Stimulated activated CD8-positive, alpha-beta memory T cell treated with anti-CD3 and anti-CD28 coated beads, Interleukin-15, amount 100 ng/mL, for 48 hours (primary cell): ENCODE measurements at places on chromosomes 7 and 10.

DNA sequence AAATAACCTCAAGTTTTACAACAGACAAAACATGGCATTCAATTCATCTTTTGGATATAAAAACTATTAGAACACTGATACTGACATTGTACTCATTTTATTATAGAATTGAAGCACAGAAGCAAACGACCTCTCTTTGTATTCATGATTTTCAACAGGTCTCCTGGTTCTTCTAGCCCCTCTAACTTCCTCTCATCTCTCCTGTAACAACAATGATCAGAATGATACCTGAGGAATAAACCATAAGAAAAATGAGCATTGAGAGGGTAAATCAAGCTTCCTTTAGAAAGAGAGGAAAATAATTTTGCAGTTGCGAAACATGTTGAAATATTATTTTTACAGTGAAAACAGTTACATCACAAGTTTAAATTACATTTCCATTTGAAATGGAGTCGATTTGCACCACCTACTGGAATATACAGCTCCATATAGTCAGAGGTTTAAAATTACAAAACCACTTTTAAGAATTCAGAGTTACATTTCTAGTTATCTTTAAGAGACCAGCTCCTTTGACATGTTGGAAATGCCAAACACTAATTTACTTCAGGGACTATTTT, 17.5 kb upstream of the TEX36 start:
- DNase-seq = no peak

- no peak for DNase-seq
Observed at GRCh38 chr7:76191783-76192240, 9.9 kb upstream of the SRRM3 start.

GRCh38 chr10:110426294-110427181, 71.2 kb upstream of the DUSP5 start:
- no peak for DNase-seq

DNA sequence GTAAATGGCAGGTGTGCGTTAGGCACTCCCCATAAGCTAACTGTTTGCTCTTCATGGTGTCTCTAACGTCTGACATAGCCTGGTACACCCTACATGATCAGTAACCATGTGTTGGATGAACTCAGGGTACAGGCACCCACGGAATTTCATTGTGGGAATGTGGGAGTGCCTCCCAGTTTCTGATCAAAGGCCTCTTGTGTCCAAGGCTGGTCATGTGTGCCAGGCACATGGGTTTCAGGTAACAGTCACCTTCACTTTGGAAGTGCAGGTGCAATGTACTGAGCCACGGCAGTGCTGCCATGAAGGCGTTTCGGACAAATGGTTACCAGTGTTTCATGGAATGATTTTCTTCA, 298.3 kb downstream of the DNAJB6 start:
- no peak for DNase-seq

DNA sequence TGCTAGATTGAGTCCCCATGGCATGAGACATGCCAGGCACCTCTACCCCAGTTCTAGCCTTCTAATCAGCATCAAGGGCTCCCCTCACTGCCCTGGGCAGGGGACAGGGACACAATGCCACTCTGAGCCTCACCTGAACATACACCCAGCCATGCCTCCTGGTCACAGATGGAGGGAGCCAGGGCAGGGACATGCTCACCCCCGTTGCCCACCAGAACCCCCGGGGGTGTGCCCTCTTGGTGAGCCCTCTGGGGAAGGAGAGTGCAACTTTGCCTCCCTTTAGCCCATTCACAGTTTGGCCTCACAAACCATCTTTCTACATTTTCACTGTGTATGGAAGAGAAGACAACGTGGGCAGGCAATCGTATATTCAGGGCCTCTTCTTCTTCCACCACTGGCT, 167.2 kb downstream of the LCOR start:
- DNase-seq = no peak

GRCh38 chr7:128017460-128017859, 13.8 kb downstream of the LRRC4 start:
- no peak for DNase-seq

- DNase-seq = no peak
Observed at GRCh38 chr7:157271991-157272324, 64.8 kb upstream of the DNAJB6 start.

- DNase-seq = no peak
Observed at GRCh38 chr7:100418930-100419659, 9.4 kb downstream of the ZCWPW1 start.

DNA sequence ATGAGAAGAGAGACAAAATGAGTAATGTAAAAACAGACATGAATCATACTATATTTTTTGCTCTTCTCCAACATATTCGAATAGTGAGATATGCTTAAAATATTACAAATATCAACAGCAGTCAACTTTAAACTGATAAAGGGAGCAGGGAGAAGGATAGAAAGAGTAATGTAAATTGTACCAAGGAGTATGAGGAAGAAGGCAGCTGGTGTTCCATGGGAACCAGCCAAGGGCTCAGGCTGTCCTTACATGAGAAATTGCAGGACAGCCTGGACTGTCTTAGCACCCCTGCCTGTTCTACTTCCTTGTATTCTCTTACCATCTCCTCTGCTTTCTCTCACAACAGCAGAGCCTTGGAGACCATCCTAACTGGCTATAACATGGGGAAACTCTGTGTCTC, 128.7 kb downstream of the TSPAN12 start:
- no peak for DNase-seq

- no peak for DNase-seq
Observed at GRCh38 chr7:98194672-98195457, 16.4 kb upstream of the BHLHA15 start.

GRCh38 chr10:98833542-98833941, 386.8 kb upstream of the HPS1 start:
- DNase-seq = no peak

GRCh38 chr7:113087071-113087998, 708 bp upstream of the GPR85 start:
- no peak for DNase-seq

DNA sequence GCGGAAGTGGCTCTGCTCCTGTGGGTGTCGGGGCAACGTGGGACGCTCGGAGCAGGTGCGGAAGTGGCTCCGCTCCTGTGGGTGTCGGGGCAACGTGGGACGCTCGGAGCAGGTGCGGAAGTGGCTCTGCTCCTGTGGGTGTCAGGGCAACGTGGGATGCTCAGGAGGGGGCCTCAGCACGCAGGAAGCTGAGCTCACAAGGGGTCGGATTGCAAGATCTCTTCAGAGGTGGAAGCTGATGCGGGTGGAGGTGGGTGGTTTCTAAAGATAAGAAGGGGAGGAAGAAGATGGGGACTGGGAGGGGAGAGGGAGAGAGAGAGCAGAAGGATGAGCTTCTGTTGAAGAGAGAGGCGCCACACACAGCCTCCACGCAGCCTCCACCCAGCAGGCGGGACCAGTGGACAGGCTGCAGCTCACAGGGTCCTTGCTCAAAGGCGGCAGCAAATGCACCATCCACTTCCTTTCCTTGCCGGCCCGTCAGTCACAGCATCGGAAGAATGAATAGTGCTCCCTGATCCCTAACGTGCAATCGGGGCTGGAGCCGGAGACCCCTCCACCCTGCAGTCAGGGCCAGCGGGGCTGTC, 78.7 kb downstream of the PTPRN2 start:
- no peak for DNase-seq

- DNase-seq = no peak
Observed at GRCh38 chr10:128128582-128128981, 2.4 kb upstream of the MKI67 start.

DNA sequence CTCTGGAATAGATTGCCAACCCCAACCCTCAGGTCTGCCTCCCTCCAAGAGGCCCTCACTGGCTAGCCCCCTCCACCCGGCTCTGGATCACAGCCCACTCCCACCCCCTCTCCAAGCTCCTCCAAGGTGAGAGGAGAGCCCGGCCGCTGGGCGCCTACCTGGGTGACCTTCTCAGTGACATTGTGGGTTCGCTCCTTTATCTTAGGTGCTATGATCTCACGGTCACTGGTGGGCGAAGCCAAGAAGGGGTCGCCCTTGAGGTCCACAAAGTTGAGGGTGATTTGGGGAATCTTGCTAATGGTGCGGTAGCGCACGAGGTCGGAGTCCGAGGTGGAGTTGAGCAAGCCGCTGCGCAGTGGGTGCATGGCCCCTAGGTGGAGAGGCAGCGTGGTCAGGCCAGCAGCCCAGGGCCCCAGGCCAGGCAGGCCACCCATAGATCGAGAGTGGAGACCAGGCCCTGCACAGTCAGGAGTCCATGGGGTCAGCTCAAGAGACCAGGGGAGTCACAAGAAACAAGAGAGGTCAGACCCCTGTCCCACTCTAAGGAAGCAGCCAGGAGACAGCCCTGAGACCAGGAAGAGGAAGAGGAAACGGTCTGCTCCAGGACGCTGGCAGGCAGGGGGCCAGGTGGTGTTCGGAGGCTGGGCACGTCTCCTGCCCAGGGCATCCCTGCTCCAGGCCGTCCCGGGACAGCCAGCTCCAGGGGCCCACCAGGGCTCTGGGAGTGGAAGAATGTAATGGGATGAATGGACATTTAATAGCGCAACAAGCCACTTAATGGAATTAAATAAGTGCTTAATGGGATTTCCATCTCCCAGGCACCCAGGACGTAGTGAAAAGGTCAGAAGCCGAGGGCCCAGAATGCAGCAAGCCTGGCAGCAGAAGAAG, 20.7 kb downstream of the KCNH2 start:
- no peak for DNase-seq

GRCh38 chr7:138741453-138741735, 40.2 kb upstream of the SVOPL start:
- DNase-seq = no peak

DNA sequence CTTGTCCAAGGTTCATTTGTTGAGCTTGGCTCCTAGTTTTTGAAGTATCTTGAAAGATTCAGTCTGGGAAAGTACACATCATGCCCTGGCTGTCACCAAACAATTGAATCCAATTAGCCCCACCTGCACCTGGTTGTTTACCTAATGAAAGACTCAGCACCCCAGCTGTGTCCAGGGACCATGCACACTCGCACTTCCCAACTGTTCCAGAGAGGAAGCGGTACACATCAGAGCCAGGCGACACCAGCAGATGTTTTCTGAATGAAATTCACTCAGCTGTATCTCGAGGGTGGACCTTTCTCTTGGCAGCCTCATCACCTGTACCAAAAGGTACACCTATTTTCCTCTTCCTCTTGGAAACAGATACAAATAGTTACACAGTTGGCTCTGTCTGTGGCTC, 216.4 kb upstream of the LRGUK start:
- DNase-seq = no peak

GRCh38 chr10:61821693-61822092, 79.8 kb upstream of the ARID5B start:
- no peak for DNase-seq

- no peak for DNase-seq
Observed at GRCh38 chr10:117427356-117427755, 52.1 kb upstream of the PDZD8 start.

DNA sequence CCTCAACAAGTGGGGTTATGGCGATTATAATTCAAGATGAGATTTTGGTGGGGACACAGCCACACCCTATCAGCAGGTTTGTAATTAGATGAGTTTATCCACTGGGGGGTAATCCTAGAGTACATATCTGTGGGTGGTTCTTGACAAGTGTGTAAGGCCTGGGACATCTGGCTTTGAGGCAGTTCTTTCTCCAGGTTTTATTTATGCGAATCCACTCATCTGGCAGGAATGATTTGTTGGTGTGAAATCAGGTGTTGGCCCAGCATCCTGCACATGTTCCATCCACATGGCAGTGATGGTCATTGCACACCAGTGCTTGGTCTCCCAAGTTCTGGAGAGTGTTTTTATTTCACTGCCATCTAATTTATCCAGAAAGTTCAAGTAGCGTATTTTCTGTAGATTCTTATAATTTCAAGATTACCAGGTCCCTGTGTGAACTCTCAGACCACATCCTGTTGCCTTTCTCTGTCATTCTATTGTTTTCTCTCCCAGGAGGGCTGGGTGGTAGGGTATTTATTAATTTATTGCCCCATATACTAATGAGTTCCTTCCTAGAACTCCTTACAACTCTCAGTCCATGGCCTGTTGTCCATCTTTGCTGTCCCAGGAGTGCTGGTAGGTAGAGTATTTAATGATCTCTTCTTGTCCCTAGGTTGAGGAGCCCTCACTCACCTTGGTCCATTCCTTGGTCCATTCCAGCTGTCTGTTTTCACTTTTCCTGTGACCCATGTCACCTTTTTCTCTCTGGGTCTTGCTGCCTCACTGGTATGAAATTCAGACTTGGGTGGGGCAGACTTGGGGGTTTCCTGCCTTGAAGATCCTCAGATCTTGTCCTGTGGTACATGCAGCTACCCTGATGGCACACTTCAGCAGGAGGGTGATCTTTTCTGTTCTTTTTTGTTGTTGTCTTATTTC, 10.4 kb downstream of the RALA start:
- DNase-seq = no peak

GRCh38 chr10:52463826-52464225, 149.7 kb downstream of the DKK1 start:
- no peak for DNase-seq

- no peak for DNase-seq
Observed at GRCh38 chr10:21194510-21194993, 297.4 kb upstream of the NEBL start.

GRCh38 chr10:72334196-72334824, 20.4 kb downstream of the DNAJB12 start:
- no peak for DNase-seq

DNA sequence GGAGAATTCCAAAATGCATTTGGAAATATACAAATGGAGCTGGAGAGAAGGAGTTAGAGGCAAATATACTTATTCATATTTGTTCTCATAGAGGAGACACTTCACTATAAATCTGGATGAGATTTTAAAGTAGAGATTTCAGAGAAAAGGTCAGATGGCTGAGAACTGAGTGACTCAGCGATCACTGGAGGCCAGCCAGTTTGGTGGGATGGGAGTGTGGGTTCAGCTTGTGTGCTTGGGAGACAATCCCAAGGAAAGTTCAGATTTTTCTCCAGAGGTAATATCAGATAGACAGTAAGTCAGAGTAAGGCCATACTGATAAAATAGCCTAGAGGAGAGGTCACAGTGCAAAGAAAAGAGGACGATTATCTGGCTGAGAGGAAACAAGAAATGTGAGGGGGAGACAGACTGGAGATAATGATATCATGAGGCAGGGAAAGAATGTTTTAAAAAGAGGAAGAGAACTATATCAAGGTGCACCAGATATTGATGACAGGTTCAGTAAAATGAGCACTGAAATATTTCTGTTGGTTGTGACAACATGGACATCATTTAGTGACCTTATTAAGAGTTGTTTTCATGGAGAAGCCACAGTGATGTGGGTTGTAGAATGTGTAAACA, 67.0 kb downstream of the MDFIC start:
- DNase-seq = no peak

DNA sequence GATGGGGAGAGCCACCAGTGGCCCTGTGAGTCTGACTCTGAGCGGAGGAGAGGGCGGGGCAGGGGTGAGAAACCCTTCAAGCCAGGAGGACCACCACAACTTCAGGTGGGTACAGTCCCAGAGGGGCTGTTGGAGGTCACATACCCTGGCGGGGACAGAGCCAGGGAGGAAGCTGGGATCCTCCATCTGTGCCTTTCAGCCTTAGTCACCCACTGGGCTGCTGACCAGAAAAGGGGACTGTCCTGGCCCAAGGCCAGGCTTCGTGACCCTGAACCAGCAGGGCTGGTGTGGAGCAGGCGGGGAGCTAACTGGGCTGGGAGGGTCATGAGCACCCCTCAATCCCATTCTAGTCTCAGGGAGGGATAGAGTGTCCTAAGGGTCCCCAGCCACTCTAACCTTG, 1.5 kb upstream of the CALHM3 start:
- DNase-seq = no peak

GRCh38 chr10:129694691-129695243, 227.7 kb downstream of the MGMT start:
- no peak for DNase-seq

GRCh38 chr7:12699299-12699698, 11.9 kb downstream of the ARL4A start:
- DNase-seq = no peak

- no peak for DNase-seq
Observed at GRCh38 chr7:133299676-133300075, 46.8 kb downstream of the EXOC4 start.
